ENCODE measurements at places on chromosomes 5 and 9.
A peak's percentile ranks its signal among the peaks of the same experiment; 100 is the strongest.

GRCh38 chr5:3393920-3394597 is 201.6 kb upstream of the IRX1 start:
- no peak for DNase-seq

DNA sequence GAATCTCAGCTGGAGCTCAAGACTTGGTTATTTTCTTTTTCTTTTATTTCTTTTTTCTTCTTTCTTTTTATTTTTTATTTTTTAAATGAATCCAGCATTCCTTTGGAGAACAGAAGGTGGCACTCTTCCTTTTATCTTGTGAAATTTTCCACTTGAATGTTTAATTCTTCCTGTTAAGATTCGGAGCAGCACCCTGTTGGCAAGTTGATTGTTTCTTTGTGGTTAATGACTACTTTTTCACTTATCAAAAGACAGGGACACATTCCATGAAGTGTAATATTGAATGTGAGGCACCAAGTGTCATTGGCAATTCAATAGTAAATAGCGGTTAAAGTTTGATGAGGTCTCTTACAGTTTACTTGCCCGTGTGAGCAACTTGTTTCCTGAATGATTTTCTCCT is 240.5 kb upstream of the CHD1 start:
- no peak for DNase-seq

DNA sequence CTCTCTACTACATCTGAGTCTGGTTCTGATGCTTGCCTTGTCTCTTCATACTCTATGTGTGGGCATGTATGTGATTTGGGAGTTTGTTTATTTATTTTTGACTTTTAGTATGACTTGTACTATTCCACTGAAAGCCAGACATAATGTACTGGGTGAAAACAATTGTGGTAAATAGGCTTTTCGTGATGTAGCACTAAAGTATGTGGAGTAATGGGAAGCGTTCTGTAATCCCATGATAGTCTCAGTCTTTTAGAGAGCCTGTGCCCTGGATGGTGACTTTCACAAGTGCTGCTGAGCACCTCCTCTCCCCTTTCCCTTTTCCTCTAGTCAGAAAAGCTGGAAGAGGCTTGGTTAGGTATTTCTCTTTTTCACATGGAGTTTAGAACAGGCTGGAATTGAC is 85.8 kb upstream of the S1PR3 start:
- DNase-seq: no peak

DNA sequence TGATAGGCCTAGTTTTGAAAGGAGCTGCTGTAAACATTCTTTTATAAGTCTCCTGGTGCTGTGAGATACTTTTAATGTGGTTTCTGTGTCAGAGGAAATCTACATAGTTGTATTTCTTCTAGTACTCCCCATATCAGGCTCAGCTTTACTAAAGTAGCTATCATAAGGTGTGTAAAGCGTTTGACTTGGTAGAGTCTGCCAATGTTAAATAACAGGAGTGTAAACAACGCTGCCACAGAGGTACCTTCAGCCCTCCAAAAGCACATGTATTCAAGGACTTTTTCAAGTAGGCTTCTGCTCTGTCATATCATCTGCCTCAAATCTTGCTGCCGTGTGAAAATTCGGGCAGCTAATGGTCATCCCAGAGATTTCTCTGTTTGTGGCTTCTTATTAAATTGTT is 142.7 kb downstream of the ZSWIM6 start:
- no peak for DNase-seq

GRCh38 chr5:138722544-138723177 is 30.6 kb upstream of the CTNNA1 start:
- DNase-seq: no peak

DNA sequence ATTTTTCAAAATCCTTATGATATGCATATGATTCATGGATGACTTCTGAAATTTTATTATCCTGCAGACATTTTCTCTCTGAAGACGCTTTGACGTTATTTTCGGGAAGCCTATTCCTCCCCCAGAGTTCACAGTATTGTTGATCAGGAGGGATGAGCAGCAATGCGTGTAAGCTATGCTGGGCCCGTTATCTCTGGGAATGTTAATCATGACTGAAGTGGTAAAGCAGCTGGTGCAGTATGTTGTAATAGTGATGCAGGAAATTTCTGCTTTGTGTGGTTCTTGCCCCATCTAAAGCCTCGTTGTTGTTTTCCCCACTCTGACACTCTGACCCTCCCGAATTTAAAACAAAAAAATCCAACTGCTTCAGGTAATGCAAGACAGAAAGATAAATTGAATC is 1797.8 kb upstream of the WWC1 start:
- no peak for DNase-seq

DNA sequence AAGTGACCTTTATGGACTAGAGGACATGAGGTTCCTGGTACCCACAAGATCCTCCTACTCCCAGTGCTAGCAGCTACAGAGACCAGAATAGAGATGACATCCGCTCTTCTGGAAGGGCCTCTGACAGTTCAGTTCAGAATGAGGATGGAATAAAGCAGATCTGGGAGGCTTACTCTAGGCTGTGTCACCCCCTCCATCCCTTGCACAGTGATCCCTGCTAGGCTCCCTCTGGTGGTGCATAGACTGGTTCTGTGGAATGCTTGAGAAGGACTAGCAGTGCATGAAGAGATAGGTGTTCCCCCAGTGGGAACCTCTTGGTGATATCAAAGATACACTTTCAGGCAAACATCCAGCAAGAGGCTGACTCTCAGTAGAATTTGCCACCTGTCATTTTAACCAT is 83.0 kb downstream of the NPR3 start:
- DNase-seq: peak; percentile 56

GRCh38 chr9:4035777-4036176 is 264.1 kb downstream of the GLIS3 start:
- DNase-seq: no peak

DNA sequence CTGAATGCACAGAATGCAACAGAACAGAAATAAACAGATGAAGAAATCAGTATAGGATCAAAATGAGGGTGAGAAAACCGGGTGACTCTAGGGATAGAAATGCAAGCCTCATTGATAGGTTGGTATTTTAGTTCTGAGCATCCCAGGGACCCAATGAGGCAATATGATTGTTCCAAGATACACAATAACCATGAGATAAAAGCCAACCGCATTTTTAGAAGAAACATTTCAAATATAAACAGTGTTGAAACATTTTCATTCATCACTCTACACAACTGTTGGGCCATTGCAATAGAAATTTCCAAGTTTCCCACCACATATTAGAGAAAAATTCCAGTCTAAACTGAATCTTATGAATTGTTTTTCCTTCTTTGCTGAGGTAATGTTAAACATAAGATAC is 452.3 kb upstream of the PTGER4 start:
- DNase-seq: peak; percentile 49

DNA sequence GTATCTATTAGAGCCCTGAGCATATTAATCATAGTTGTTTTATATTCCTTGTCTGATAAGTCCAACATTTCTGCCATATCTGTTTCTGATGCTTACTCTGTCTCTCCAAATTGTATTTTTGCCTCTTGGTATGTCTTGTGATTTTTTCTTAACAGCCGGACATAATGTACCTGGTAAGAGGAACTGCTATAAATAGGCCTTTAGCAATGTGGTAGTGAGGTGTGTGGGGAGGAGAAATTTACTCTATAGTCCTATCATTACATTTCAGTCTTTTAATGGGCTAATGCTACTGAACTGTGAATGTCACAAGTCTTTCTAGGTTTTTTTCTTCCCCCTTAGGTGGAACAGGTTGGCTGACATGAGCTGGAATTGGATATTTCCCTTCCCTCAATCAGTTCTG is 176.1 kb upstream of the FGF10 start:
- DNase-seq: no peak

DNA sequence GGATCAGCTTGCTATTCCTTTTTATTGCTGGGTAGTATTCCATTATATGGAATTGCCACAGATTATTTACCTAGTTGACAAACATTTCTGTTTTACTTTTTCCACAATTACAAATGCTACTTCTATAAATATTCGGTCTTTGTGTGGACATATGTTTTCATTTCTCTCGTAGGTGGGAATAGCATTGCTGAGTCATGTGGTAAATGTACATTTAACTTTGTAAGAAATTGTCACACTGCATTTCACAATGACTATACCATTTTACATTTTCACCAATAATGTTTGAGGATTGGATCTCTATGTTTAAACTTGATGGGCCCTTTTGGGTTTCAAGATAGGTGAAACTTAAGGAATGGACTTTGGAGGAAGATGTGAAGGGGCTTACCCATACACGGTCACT is 19.7 kb downstream of the RAI14 start:
- peak; percentile 42 for DNase-seq

- DNase-seq: no peak
Measured at GRCh38 chr5:135317286-135317685, 81.7 kb downstream of the MACROH2A1 start.

GRCh38 chr5:107428303-107428813 is 242.4 kb downstream of the EFNA5 start:
- DNase-seq: no peak

- DNase-seq: no peak
Measured at GRCh38 chr5:168953351-168953750, 347.6 kb downstream of the SLIT3 start.

DNA sequence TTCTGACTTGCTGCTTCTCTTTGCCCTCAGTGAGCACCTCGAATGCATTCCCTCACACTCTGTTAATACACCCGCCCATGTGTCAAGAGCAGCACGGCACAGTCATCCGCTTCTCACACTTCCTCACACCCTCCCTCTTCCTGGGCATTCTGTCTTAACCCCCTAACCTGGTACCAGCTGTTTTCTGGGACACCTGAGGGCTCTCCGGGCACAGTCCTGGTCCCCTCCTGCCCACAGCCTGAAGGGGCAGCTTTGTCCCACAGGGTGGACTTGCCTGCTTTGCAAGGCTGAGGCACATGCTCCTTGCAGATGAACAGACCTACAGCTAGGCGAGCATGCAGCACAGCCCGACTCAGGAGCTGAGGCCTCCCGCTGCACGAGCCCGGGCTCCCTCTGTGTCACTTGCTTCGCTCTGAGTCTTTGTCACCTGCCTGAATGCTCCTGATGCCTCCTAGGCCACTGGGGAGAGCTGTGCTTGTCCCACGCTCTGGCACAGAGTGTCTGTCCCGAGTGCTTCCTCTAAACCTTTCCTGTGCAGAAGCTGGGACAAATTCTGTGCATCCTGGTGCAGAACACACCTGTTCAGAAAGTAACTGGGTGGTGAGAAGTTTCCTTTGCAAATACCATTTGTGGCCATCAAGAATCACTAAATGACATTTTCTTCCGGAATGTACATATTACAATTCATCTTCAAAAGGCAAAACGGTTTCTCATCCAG is 47.8 kb downstream of the AHRR start:
- peak; percentile 44 for DNase-seq

GRCh38 chr9:4020755-4021296 is 279.0 kb downstream of the GLIS3 start:
- no peak for DNase-seq

- DNase-seq: peak; percentile 17
Measured at GRCh38 chr9:104810421-104811339, 46.8 kb downstream of the NIPSNAP3B start.

DNA sequence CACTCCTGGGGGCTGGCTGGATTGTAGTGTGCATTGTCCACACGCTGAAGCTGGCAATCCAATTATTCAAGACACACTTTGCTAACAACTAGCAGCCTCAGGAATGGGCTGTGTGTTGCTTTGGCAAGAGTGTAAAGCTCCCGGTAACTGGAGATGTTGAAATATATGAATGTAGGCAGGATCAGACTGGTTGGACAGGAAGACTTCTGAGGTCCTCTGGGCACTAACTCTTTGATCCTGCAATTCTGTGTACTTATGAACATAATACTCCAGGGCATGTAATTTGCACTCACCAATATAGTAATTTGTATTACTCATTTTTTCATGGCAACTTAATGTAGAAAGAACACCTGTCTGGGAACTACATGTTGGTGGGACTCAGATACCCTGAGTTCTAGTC is 106.7 kb upstream of the SLC28A3 start:
- no peak for DNase-seq

- no peak for DNase-seq
Measured at GRCh38 chr5:43338862-43339261, 25.6 kb upstream of the HMGCS1 start.

DNA sequence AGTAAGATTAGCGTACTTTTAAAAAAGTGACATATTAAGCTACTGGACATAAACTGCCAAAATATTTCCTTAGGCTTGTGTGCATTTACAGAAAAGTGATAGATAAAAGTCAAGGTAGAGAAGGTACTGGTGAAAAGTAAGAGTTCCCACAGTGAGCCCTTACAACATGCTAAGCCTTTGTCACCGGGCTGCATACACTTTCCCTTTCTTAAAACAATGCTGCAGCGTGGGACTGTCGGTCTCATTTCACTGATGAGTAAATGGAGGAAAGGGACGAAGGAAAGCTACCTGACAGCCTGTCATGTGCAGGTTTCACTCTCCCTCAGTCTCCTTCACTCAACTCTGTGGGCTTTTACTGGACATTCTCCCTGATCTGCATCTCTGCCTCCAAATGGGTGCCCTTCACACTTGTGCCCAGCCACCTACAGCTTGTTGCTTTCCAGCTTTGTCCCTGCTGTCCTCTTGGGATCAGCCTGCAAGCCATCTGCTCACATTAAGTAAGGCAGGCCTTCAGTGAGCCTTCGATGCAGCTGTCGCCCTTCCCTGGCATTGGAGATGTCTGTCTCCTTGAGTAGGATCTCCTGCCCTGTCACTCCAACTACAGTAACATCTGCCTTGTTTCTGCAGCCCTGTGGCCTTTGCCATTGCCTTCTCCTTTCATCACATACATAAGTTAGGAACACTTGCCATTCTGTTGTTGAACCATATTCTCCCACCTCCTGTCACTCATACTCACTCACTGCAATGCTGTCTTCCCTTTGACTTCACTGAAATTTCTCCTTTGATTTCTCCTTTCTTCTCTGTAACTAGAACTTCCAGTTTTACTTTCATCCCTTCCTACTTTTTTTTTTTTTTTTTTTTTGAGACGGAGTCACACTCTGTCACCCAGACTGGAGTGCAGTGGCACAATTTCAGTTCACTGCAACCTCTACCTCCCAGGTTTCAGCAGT is 9.3 kb upstream of the ROPN1L start:
- no peak for DNase-seq

DNA sequence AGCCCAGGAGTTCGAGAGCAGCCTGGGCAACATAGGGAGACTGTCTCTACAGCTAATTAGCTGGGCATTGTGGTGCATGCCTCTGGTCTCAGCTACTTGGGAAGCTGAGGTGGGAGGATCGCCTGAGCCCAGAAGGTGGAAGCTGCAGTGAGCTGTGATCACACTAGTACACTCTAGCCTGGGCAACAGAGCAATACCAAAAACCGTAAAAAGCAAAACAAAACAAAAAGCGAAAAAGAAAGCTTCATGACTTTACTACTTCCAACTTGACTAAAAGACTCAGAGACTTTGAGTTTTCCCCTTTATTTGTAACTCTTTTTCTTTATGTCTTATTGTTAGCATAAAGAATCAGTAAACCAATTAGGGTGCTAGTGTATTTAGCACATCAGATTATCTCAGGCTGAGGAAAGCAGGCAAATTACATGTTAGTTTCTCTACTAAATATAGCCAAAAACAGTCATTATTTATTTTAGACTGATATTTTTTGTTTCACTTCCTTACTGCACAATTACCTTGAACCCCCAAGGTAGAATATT is 5.4 kb downstream of the RAD17 start:
- DNase-seq: no peak

- DNase-seq: no peak
Measured at GRCh38 chr5:134129411-134130238, 15.1 kb downstream of the TCF7 start.
